ENCODE measurements at places on chromosomes 2 and 18.
A peak's percentile ranks its signal among the peaks of the same experiment; 100 is the strongest.

DNA sequence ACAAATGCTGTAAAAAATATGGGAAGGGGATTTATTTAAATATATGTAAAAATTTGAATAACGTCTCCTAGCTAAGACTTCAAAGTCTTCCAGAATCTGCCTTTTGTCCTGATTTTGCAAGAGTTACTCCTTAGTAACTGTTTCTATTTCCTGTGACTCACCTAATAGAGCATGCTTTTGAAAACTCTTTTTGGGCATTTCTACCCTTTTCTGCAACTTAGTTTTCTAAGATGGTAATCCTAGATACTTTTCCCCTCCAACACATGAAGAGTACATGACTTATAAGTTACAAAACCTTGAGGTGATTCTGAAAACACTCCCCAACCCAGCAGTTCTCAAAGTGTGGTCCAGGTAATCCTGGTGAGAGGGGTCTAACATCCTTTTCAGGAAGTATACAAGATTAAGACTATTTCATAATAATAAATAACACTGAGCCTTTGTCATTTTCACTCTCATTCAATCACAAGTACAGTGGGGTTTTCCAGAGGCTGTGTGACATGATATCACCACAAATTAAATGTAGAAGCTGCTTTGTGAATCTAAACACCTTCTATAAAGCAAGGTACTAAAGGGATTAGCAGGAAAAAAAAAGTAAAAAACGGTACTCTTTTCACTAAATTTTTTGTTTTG, 31.9 kb downstream of the PPP4R3B start:
- no peak for DNase-seq

- no peak for DNase-seq
Measured at GRCh38 chr18:35158728-35159450, 81.9 kb upstream of the ZNF397 start.

GRCh38 chr2:160812830-160813505, 319.4 kb upstream of the RBMS1 start:
- no peak for DNase-seq

GRCh38 chr18:36757081-36757480, 71.7 kb downstream of the TPGS2 start:
- no peak for DNase-seq

DNA sequence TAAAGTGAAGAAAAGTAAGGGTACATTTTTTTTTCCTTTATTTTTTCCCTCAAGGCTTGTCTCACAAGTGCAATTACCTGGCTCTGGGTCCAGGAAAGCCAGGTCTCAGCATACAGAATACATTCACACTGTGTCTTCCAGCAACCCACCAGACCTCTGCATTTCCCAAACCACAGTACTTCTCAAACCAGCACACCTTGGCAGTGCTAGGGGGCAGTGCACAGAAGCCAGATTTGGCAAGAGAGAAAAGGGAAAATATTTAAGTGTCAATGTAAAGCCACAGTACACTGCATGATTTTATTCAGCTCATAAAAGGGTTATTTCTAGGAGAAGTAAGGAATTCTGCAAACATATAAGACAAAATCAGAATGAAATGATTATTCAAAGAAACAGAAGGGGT, 172.8 kb downstream of the NRXN1 start:
- no peak for DNase-seq

GRCh38 chr18:62606106-62606505, 83.3 kb downstream of the ZCCHC2 start:
- DNase-seq: no peak

- DNase-seq: peak; percentile 14
Measured at GRCh38 chr18:51196811-51197660, 445 bp downstream of the MEX3C start.

DNA sequence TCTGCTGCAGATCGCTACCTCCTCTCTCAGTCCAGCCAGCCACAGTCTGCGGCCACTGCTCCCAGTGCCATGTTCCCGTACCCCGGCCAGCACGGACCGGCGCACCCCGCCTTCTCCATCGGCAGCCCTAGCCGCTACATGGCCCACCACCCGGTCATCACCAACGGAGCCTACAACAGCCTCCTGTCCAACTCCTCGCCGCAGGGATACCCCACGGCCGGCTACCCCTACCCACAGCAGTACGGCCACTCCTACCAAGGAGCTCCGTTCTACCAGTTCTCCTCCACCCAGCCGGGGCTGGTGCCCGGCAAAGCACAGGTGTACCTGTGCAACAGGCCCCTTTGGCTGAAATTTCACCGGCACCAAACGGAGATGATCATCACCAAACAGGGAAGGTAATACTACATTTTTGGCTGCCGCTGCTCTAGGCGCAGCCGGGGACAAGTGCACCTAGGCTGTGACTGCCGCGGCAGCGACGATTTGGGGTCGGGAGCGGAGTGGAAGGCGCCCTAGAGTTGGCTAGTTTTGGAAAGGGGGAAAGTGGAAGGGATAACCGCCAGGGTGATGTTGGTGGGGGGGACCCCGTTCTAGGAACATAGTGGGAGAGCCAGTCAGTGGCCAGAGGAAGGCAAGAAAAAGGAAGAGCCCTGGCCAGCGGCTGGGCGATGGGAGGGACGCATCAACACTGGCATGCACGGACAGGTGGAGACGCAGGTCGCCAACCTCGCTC, 776 bp downstream of the TBR1 start:
- DNase-seq: no peak

GRCh38 chr2:14219306-14219705, 413.2 kb upstream of the LRATD1 start:
- no peak for DNase-seq

DNA sequence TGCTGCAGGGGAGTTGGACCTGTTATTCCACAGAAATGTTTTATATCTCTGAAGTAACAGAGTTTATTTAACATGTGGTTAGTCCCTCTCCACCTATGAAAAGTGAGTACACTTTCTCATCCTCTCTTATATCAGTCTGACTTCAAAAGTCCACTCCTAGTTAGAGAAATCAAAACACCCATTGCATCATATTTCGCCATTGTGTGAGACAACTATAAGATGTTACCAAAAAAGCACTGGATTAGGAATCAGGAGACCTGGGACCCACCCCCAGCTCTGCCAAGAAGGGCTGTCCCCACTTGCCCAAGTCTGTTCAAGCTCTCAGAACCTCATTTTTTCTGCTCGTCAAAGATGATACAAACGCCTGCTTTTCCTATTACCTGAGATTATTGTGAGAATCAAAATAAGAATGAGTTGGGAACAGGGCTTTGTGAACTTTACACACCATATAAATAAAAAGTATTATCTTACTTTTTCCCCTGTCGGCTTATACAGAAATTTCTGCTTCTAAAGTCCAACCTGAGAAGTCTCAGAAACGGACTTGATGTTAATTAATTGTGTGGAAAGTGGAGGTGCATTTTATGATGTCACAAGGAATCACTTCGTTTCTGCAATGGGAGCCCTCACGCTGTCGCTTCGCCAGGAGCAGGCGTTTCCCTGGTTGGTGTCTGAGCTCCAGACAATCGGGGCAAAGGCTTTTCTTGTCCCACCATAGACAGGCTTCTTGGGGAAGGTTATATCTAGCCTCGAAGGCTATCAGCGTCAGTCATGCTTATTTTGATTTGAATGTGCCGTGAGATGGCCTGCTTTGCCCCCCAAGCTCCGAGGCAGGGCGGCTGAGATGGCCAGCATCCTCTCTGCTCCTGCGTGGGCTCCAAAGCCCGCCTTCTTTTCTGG, 89.6 kb upstream of the ZNF516 start:
- DNase-seq: no peak

GRCh38 chr2:71583876-71584275, 130.5 kb downstream of the DYSF start:
- no peak for DNase-seq

DNA sequence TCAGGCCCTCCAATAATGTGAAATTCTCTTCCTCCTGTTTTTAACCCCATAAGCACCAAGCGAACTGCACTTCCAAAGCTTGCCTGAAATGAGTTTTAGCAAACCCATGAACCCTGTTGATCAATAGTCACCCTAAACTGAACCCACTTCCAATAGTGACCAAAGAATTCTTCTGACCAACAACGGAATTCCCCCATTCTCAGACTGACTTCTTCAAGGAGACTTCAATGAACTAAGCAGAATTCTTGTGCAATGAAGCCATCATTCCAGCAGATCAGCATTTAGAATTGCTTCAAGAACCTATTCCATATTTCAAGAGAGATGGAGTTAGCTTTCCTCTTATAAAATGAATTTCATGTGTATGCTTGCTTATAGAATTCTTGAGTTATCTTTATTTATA, 176.9 kb upstream of the FN1 start:
- DNase-seq: no peak

GRCh38 chr2:235917506-235917905, 250.7 kb downstream of the GBX2 start:
- no peak for DNase-seq

- no peak for DNase-seq
Measured at GRCh38 chr2:140565756-140566155, 1565.1 kb downstream of the LRP1B start.

GRCh38 chr2:42874949-42875801, 82.8 kb upstream of the HAAO start:
- no peak for DNase-seq

DNA sequence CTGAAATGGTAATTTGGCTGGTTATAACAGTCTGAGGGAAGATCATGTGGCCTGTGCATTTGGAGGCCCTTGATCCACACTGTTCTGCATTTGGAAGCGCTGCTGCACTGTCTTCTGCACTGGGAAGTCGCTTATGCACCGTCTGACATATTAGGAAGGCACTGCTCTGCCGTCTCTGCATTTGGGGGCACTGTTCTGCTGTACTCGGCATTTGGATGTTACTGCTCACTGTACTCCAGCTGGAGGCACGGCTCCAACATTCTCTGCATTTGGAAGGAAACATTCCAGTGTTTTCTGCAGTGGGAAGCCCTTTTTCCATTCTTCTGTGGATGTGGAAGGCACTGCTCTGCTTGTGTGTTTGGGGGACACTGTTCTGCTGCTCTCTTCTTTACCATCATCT, 9.6 kb upstream of the PROM2 start:
- no peak for DNase-seq

- DNase-seq: no peak
Measured at GRCh38 chr2:218569661-218570500, 1.2 kb downstream of the CNOT9 start.

DNA sequence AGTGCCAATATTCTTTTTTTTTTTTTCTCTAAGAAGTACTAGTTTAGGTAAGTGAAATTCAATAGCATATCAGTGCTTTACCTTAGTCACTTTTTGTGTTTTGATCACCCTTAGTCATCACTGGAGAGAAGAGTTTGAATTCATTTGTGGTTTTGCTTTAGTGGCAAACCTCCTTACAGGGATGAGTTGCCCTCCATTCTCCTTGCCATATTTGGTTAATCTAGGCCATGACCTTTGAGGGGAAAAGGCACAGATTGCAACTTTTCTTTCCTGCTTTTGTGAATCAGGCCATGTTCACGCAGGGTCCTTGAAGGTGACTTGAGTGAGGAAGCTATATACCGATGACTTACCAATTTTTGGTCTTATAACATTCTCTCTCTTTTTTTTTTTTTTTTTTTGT, 34.4 kb downstream of the PLEKHA3 start:
- DNase-seq: peak; percentile 5

DNA sequence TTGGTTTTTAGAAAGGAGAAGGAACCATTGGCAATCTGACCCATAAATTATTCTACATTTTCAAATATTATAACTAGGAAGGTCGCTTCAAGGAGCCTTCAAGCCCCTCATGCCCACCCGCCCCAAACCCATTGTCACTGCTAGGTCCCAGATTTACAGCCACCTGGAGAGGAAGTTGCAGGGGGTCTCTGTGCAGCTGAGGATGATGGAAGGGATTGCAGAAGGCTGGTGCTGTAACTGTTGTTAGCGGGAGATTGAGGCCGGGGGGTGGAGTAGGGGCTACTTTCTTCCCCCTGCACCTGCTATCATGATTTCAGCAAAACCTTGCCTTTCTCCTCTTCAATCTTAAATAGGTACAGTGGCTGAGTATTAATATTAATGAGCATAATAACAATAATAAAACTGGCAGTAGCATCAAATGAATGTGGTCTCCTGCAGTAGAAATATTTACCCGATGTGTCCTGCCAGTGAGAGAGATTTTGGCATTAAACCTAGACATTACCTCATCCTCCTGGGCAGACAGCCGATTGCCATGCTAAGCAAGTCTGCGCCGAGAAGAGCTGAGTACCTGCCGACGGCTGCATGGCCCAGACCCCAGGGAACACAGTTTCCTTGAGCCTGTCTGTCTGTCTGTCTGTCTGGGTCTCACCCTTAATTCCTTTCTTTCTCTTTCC, 225.4 kb downstream of the FAM210A start:
- no peak for DNase-seq

GRCh38 chr2:19545507-19545906, 187.1 kb upstream of the OSR1 start:
- DNase-seq: no peak

GRCh38 chr2:199085261-199085660, 372.5 kb downstream of the SATB2 start:
- no peak for DNase-seq

- no peak for DNase-seq
Measured at GRCh38 chr2:73339201-73339600, 45.9 kb upstream of the EGR4 start.

GRCh38 chr2:212547716-212548454, 9.3 kb upstream of the ERBB4 start:
- DNase-seq: no peak

GRCh38 chr2:200782251-200782650, 29.5 kb upstream of the BZW1 start:
- DNase-seq: no peak

GRCh38 chr2:25417715-25418369, 76.1 kb upstream of the DNMT3A start:
- DNase-seq: no peak

DNA sequence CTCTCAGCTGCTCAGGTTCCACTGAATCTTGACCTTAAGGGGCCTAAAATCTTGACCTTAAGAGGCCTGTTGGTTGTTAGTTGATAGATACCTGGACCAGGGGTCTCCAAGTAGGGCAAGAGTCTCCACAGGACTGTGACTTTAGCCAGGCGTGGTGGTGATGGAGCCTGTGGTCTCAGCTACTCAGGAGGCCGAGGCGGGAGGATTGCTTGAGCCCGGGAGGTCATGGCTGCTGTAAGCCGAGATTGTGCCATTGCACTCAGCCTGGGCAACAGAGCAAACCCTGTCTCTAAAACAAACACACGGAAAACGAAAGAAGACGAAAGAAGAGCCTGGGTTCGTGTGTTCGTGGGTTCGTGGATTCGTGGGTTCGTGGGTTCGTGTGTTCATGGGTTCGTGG, 120.2 kb upstream of the CTDP1 start:
- DNase-seq: no peak

DNA sequence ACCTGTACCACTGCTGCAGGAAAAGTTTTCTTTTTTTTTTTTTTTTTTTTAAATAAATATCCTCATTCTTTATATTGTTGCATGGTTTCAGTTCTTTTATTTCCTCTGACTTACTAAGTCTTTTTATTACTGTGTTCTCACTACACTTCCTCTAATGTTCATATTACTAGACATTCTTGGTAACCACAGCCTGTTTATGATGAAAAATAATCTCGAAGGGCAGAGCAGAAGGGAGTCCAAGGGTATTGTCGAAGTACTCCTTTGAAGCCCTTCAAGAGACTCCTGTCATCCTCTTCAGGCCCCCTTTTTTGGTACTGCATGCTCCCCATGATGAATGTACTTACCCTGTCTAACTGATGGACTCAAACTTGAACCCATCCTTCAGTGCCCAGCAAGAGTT, 61.2 kb downstream of the RND3 start:
- DNase-seq: no peak
